ENCODE measurements at places on chromosomes 3 and 15. TPM values are rescaled to one million over a fixed set of nuclear protein-coding genes. Genes with fewer than 3 reads are reported as not detected.

- no peak for DNase-seq
Observed at GRCh38 chr3:128910006-128910405, 30.6 kb downstream of the ACAD9 start.

DNA sequence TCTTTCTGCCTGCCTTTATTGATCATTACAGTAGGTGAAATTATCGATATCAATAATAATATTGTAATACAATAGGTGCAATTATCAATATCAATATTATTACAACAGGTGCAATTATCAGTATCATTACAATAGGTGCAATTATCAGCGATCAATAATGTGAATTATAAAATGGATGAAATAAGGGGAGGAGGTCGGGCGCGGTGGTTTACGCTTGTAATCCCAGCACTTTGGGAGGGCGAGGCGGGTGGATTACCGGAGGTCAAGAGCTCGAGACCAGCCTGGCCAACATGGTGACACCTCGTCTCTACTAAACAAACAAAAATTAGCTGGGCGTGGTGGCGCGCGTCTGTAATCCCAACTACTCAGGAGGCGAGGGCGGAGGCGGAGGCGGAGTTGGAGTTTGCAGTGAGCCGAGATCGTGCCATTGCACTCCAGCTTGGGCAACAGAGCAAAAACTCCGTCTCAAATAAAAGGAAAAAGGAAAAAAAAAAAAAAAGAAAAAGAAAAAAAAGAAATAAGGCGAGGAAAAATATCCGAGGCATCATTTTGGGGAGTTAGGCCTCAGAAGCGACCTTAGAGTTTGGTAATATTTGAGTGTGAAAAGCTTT, 611 bp upstream of the BNIP2 start:
- DNase-seq: peak; percentile 26

The CACNA2D3 gene
- 0.34 TPM for total RNA-seq

DNA sequence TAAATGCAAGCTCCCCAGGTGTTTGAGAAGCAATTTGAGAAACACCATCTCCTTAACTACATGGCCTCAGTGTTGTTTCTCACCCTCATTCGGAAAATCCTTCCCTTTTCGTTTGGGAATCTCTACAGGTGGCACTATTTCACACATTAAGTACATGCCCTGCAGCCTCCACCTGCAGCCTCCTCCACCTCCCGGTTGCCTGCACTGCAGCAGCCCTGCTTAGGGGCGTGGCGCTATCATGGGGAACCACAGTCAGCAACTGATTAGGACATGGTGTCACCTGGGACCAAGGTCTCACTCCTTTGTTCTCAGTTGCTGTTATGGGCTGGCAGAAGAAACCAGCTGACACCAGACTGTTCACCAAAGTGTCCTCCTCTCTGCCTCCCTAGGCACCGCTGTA, 11.7 kb upstream of the ZNF774 start:
- no peak for DNase-seq

- peak; percentile 77 for DNase-seq
Observed at GRCh38 chr3:161149529-161149928, 44.4 kb upstream of the B3GALNT1 start.

DNA sequence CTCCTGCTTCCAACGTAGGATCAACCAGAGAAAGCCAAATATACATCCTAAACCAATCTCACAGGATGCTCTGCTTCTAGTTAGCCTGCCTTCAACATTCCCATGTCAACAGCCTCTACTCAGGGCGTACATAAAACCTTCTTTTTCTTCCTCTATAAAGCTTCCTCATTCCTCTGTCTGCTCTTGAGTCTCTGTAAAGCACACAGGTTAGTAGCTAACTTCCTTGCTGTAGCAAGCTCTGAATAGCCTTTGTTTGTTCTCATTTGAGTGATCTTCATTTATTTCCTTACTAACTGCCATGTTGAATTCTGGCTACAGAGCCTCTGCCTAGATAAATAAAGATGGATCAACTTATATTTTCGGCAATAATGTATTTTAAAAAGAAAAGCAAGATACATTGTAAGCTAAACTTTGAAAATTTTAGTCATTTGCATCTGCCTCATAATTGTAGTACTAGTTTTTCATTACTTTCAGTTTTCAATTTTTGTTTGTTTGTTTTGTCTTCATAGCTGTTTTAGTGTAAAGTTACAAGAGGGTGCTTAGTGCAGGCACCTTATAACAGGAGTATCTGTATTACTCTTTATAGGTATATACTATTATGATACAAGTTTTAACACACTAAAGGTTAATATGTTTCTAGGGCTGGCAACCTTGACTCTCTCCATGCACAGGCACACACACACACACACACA, 498.2 kb downstream of the PYDC2 start:
- no peak for DNase-seq

The TMIE gene
- total RNA-seq: 0.53 TPM
